ENCODE measurements at places on chromosomes 6 and 20.

- peak; percentile 57 for DNase-seq
Observed at GRCh38 chr6:29887819-29888776, 54.2 kb upstream of the HLA-A start.

DNA sequence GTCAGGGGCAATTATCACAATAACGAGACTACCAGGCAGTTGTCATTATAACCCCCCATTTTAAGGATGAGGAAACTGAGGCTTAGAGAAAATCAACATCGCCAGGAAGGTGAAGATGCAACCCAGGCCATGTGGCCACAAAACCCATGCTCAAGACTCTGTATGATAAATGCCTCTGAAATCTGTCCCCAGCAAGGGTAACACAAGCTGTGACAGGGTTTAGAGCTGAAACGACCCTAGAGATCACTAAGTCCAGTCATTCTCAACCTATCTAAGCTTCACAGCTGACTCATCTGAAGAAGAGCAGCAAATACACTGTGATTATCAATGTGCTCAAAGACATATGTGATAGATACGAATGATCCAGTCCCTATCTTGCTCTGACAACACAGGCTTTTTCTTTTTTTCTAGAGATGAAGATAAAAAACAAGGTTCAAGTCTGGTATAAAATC lies 47.0 kb downstream of the ARHGAP18 start:
- peak; percentile 18 for DNase-seq

DNA sequence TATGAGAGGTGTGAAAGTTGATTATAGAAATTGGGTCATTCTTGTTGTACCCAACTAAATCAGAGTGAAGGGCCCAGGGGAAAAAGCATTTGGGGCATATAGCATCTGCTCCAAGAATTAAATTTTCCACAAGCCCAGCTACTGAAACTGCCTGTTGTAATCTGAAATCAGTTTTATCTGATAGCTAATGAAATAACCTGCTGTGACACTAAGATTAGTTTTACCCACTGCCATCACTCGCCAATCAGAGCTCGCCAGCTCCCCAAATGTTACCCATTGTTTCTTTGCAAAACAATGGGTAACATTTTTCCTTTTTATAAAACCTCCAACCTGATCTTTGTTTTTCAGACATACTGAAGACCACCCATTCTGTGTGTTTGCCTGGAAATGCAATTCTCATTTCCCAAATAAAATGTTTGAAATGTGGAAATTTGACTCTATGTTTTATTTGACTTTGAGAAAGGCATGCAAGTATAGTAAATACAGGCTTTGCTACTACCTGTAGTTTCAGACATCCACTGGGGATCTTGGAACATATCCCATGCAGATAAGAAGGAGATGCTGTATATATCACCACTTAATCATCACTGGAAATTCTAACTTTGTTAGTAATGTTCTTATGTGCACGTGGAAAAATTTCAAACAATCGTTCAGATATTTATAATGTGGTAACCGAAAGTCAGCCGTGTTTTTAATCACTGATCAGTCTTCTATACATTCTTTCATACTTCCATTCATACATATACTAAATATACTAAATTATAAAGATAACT lies 6.3 kb upstream of the AHI1 start:
- DNase-seq = no peak

DNA sequence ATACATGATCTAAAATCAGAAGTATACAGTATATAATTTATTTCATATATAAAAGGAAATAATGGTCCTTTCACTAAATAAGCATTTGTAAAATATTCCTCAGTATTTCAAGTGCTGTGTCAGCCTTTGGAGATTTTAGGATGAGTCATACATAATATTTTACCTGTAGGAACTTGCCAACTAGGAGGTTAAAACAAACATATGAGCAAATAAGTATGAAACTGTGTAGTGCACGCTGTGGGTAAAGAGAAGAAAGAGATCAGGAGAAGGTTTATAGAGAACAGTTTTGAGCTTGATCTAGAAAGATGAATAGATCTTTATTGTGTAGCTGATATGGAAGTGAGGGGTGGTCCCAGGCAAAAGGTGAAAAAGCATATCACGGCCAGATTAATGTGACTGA lies 169.9 kb upstream of the RNF217 start:
- no peak for DNase-seq

- no peak for DNase-seq
Observed at GRCh38 chr6:93581371-93581770, 162.0 kb upstream of the EPHA7 start.

DNA sequence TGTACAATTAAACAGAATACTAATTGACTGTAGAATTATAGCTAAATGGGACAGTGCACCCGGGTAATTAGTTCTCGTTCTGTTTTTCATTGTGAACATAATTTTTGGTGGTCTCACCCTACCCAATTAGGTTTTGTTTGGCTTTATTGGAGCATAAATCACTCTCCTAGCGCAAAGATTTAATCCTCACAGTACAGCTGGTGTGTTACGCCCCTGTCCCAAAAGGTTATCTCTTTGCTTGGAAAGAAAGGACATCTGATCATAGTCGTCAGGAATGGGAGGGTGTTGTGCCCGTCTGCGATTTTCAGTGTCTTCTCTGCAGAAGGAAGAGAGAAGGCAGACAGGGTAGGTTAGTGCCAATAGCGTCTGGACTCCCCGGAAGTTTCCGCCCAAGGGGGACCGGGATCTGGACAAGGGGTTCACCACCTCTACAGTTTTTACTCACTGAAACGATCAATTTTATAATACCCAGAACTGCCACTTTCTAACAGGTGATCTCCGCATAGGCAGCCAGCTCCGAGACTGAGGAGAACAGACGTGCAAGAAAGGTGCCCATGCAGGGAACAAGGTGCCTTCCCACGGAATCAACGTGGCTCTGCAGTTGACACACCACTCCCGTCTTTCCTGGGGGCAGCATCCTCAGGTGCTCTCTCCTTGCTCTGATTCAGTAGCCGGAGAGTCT lies 617.4 kb upstream of the CDH4 start:
- DNase-seq = no peak

DNA sequence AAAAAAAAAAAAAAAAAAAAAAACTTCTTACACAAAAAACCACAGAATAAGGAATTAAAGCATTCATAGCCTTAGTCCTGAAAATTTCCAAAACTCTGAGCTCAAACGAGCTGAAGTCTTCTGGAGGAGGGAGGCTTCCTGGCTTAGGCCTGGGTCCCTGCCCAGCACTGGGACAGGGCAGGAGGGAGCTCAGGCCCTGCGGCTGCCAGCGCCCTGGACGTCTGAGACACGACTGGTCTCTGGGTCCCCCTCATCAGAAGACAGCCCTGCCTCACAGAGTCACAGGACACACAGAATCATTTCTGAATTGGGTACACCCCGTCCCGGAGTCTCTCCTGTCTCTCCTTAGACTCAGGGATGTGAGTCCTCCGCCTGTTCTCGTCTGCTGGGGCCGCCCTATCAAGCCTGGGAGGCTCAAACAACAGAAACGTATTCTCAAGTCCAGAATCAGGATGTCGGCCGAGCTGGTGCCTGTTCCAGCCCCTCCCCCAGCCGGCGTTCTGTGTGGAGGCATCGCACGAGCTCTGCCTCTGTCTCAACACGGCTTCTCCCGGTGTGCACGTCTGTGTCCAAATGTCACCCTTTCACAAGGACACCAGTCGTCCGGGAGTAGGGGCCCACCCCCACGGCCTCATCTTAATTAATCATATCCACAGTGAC lies 39.4 kb downstream of the ZBTB46 start:
- no peak for DNase-seq

Data from EH (cell line).